ENCODE measurements at places on chromosomes 2 and 18.

DNA sequence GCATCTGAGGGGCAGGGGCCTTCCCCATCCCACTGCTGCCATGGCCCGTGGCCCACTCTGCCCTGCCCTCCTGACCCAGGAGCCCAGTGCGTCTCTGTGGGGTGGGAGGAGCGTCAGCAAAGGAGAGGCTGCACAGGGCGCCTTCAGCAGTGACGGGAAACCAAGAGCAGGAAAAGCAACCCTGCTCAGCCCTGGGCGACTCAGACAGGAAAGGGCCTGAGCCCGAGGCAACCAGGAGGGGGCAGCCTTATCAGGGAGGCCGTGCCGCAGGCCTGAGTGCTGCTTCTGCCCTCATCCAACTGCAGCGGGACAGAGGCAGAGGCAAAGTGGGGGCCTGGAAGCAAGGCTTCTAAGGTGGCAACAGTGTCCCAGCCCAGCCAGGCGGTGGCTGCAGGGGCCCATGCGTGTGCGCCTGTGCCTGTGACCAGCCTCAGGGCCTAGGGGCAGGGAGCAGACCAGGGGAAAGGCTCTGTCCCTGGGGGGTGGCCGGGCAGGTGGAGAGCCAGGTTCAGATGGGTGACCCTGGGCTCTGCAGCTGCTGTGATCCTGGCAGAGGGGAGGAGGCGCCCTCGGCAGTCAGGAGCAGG is 23.3 kb upstream of the ALPI start:
- no peak for DNase-seq

- DNase-seq, result peak; percentile 92
Observed at GRCh38 chr2:65064728-65065552, 8.7 kb downstream of the CEP68 start.

DNA sequence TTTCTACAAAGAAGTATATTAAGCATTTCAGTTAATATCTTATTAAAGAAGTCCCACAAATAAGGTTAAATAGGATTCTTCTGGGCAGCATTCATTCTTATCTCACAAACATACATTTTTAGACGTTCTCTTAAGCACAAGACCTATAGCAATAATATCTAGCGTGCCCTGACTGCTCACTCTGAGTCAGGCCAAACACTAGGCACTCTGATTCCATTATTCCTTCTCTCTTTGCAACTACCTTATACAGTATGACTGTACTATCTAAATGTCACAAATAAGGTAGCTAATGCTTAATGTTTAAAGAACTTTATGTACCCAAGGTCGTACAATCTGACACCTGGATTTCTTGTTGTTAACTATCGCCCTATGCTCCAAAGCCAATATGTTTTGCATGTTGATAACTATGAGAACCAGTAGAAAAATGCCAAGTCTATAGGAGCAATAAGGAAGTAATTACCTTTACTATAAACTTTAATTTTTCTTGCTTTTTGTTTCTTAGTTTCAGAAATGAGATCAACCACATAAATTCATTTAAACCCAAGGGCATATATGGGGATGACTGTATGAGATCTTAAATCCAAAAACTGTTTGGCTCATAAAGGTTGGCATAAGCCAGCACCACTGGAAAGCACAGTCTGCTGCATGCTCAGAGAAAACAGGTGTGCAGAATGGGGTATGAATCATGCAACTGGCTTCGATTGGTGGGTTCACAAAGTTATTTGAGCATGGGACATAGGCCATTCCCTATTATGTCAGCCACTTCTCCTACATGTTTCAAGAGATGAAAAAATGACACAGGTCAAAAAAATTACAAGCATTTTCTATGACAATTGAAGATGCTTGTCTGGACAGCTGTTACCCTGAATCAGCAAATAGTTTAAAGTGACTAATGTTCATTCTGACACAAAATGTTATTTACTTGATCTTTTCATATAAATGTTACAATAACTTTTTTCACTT is 352.0 kb downstream of the IRS1 start:
- DNase-seq, result peak; percentile 79

DNA sequence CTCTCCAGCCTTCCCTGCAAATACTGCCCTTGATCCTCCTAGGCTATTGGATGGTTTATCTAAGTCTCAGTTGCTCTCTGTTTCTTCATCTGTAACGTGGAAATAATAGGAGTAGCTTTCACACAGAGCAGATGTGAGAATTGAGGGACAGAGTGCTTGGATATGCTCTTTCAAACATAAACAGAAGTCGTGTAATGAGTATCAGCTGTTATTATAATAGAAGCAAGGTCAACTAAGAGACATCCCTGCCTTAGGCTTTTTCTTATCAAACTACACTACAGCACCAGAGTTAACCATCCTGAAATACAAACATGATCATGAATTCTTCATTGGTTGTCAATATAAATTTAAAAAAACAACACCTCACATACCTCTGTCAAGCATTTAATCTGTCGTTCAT is 138.2 kb downstream of the DOK6 start:
- DNase-seq, result no peak

- no peak for DNase-seq
Observed at GRCh38 chr2:48258481-48259149, 271.3 kb upstream of the STON1 start.

- no peak for DNase-seq
Observed at GRCh38 chr2:120118471-120118870, 104.7 kb downstream of the TMEM185B start.

DNA sequence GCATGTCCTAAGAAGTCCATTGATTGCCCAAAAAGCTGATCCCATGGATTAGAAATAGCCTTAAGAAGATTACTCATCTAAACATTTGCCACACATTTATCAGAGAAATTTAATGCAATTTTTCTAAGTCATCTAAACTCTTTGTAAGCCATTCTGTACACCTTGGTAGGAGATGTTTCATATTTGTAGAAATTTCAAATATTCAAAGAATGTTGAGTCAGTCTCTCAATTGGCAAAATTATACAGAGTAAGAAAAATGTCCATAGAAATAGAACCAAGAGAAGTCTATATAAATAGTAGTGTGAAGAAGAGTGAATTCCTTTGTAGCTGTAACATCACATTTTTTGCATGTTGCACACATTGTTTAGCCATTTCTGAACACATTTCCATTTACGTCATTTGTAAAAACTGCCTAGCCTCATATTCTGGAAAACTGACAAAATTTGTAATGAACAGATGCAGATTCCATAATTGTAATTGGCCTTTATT is 128.6 kb downstream of the MSTN start:
- DNase-seq, result peak; percentile 92

DNA sequence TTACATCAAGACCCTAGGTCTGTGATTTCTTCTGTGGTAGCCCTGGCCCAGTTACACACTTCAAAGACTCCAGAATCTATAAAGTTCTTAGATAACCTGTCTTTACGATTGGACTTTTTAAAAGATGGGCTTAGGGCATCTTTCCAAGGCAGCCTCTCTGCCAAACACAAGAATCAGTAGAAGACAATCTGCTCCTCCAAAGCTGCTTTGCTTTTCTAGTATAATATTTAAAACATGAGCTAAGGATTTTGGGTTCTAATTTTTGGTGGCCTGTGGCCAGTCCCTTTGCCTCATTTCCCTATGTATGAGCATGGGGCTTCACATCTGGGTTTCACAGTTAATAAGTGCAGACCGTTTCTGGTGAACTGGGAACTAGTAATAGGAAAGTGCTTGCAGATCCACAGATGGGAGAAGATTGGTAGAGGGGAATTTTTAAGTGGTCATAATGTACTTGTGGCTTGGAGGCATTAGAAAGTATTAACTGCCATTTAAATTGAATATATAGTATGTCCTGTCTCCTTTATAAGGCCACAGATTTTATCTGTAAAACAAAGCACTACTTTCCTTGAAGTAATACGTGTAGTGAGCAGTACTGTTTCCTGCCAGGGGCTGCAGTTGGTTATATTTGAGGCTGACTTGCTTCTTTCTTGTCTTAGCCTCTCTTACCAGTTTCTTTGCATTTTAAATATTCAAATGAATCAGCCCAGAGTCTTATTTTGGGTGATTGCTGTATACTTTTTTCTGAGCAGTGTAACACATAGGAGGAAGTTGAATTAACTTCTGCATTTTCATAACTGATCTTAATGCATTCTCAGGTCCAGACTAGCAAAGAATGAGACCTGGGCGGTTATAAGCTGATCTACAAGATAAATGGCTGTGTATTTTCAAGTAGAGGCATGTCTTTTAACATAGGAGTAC is 1.5 kb downstream of the ARPC2 start:
- peak; percentile 16 for DNase-seq

GRCh38 chr2:207283356-207283755 is 117.6 kb upstream of the KLF7 start:
- DNase-seq, result peak; percentile 38

DNA sequence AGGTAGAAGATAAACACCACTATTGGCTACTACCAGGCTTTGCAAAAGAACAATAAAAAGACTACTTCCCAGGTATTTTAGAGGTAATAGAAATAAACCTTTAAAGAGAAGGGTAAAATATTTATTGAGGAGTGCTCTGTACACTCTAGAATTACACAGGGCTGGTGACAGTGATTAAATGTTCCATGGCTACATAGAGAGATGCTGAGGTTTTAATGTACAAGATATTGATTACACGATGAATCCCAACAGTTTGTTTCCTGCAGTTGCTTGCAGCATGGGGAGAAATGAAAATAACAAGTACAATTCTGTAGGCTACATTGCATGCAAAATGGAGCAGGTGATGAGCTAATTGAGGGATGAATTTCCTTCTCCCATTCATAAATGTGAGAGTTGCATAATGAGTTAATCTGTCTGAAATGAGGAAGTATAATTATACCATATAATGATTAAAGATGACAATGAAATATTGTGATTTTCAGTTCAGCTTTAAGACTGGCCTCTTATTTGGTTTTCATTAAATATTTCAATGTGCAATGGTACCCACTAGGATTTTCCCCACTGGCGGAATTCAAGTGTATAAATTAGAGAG is 266.1 kb downstream of the SOCS6 start:
- no peak for DNase-seq

GRCh38 chr2:141967980-141968379 is 162.8 kb downstream of the LRP1B start:
- no peak for DNase-seq

DNA sequence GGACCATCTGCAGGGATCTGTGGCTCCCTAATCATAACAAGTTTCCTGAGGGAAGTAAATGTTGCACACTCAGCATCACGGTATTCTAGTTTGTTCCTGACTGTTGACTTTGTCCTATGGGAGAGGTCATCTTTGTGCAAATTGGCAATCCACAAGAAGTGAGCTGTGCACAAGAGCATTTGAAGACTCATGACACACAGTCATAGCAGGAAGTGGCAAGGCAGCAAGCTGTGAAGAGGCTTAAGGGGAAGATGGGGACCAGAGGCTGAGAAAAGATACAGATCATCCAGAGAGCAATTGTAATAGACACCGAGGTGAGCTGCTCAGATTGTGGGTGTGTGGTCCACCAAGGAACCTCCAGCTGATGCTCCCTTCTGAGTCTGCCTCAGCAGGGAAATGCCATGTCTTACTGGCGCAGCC is 2.7 kb downstream of the TNP1 start:
- peak; percentile 80 for DNase-seq

GRCh38 chr2:236997069-236997715 is 88.5 kb upstream of the COPS8 start:
- DNase-seq, result no peak

- peak; percentile 79 for DNase-seq
Observed at GRCh38 chr18:43661570-43661969, 384.3 kb upstream of the SYT4 start.

- peak; percentile 72 for DNase-seq
Observed at GRCh38 chr2:117972476-117973123, 41.3 kb downstream of the CCDC93 start.
